Tibial artery (tissue), 4 donors: ENCODE measurements at places on chromosomes 2 and 18.

DNA sequence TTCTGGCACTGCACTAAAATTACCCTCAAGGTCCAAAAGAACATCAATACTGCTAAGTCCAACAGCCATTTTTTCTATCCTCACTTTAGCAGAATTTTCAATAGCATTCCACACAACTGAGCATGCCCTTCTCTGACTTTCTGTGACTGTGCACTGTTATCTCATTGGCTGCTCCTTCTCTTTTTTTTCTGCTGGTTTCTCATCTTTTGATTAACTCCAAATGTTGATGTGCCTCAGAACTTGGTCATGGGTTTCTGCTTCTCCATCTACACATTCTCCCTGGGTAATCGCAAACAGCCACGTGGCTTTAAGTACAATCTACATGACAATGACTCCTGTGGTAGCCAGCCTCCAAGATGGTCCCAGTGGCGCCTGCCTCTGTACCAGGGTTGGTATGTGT lies 75.0 kb upstream of the CD226 start:
- no peak for DNase-seq

DNA sequence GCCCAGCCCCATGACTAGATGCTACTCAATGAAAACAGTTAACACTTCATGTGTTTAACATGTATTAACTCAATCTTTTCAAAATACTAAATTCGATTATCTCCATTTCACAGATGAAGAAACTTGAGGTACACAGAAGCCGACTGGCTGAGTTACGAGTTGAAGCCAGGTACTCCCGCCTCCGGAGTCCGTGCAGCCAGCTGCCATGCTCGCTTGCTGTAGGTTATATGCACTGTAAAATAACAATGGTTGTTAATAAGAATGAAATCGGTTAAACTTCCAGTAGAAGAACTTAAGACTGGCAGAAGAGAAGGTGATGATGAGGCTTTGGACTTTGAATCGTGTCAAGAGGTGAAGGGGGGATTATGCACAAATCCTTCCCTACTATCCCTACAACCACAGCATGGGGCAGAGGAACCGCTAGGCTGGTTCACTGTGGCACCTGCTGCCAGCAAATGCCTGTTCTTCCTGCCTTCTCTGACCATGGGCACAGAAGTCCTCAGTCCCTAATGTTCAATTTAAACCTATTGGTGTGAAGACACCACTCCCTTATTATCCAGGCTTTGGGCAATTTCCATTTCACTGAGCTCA lies 25.4 kb downstream of the COX7A2L start:
- no peak for DNase-seq

GRCh38 chr2:109201465-109202327 lies 72.7 kb downstream of the SH3RF3 start:
- peak; percentile 80 for DNase-seq

DNA sequence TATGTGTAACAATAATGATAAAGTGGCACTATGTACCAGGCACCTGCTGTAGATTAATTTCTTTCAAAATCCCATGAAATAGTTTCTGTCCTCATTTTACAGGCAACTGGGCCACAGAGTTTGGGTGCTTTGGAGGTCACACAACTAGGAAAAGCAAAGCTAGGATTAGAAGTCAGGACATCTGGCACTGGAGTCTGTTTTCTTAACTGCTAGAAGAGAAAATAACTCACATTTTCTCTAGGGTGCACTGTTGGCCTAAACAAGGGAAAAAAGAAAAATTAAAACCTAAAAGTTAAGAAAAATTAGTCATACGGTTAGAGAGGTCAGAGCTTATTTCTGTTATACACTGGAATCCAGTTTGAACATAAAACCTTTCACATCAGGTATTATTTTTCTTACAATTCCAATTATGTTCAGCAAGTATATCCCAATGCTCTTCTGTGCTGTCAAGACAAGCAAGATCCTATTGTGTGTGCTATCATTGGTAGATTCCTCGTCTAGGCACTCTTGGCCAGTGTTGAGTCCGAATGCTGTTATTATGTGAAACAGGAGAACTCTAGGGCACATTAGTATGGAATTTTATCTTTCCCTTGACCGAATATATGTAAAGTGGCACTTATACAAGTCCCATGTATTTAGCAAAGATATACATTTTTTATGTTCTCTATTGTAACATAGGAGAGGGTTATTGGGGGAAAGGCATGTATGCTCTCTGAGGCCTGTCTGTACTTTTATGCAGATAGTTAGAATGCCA lies 1.5 kb upstream of the OSGEPL1 start:
- DNase-seq, result no peak

DNA sequence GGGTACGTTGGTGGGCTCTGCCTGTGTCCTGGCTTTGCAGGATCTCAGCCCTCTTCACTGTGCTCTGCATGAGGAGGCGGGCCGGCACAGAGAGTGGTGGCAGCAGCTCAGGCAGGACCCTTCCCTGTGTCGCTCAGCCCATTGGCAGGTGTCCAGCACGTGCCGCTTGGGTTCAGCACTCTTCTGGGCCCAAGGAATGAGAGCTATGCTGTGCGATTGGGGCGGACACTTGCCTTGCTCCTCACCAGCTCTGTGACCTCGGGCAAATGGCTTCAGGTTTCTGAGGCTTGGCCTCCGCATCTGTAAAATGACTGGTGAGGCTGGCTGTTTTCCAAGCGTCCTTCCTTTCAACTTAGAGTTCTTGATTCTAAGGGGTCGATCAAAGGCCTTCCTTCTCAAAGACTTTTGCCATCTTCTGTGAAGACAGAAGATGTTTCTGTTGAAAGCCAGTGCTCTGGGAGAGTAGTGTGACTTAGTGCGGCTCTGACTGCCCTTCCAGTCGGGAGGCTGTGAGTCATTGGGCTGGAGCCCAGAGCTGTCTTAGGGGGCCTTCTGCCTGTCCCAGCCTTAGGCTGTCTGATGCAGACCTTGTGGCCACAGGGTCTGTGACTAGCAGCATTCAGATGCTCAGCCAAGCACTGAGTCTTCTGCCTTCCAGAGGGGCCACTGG lies 35.6 kb downstream of the GLI2 start:
- peak; percentile 82 for DNase-seq

DNA sequence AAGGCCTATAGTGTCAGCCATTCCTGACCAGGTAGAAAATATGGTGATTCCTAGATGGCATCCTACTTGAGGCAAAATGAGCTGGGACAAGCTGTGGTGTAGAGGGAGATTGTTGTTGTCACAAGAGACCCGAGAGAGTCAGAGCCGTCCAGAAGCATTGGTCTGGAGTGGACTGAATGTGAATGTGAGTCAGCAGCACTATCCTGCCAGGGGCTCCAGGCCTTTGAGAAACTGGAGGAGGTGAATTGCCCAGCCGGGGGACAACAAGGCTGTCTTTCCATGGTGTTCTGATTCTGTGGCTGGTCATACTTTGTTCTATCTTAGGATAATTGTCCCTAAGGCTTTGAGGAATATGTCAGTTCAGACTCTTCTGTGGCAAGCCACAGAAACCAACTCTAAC lies 29.4 kb upstream of the EIF2AK3 start:
- peak; percentile 74 for DNase-seq

GRCh38 chr2:202638721-202639120 lies 4.0 kb downstream of the FAM117B start:
- no peak for DNase-seq

DNA sequence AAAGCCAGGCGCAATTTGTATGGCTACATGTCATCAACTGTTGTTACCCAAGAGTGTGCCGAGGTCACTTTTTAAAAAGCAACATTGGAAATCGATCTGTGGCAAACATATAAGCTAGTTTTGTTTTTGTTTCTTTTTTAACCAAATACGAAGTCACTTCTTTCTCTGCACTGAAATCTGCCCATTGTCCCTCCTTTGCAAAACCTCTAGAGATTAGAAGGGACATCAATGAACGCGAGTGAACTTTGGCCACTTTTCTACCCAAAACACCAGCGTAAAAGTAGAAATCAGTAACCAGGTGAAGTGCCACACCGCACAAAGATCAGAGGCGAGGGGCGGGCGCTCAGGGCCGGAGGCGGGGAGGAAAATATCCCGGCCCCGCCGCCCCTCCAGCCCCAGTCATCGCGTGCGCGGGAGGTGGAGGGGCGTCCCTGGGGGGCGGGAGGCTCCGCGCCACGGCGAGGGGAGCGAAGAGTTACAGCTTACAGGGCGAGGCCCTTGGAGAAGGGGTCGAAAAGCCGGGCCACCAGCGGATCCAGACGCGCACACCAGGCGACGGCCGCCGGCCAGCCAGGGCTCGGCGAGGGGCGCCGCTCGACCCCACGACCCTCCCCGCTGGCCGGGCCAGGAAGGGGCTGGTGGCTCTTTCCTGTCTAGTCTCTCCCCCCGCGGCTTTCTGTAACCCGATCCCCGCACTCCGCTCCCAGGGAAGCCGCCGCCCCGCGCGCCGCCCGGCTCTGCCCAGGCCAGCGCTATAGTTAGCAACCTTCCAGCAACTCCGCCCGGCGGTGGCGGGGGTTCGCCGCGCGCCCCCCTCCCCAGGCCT lies 993 bp downstream of the RBMS1 start:
- DNase-seq, result peak; percentile 66

DNA sequence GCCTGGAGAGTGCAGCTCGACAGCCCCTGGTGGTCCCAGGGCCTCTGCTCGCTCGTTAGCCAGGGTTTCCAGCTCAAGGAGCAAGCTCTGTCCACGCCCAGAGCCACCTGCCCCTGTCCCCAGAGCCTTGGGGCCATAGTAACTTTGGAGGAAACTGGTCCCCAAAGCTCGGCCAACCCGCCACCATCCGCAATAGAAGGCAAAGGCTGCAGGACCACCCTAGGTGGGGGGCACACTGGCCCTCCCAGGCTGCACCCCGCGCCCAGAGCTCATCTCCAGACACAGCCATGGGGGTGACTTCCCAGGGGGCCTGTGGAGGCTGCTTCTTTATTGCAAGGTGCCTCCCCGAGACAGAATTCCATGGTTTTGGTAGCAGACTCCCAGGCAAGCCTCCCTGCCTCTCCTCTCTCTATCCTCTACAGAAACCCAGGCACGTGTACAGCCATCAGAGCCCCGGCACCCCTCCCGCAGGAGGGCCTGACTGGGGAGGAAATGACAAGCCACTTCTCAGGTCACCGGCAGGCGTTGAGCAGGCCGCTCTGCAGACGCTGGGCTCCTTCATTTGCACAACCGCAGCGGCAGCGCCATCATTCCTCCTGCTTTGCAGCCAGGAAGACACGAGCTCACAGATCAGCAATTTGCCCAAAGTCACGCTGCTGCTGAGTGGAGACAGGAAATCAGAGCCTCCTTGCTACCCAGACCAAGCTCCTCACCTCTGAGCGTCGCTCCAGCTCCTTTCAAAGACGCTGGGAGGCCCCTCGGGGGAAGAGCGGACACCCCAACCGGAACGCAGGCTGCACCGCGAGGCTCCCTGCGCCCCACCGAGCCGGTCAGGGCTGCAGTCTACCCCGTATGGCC lies 80.2 kb downstream of the NDUFA10 start:
- DNase-seq, result peak; percentile 62

DNA sequence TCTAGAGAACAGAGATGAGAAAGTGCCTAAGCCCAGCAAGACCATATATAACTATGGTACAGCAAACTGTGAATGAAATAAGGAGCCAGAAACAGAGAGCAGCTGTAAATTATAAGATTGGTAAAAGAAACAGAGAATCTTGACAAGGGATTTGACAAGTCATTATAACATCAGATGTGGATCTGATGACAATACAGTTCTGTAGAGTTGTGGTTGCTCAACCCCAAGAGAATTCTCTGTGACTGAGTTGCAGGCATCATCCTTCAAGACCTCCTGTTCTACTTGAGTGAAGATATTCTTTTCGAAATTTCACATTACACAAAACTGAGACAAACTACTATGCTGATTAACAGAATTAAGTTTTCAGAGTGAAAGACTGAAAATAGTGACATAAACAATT lies 343.1 kb upstream of the SLC39A10 start:
- DNase-seq, result no peak

DNA sequence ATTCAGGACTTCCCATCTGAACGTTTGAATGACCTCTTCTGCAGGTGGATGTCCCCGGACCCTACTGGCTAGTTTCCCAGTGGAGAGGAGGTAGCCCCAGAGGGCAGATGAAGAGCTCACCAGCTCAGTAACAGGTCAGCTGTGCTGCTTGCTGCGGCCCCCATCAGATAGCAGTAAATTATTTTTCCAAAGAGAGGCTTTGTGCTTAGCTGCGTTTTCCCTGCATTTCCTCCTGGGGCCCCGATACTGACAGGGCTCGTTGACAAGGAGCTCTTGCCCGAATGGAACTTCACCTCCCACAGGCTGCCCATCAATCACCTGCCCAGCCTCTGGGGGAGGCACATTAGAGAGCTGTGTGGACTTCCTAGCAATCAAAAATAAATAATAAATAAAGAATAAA lies 185.8 kb downstream of the DOK6 start:
- DNase-seq, result no peak

- DNase-seq, result no peak
Observed at GRCh38 chr2:108986916-108987510, 2.0 kb downstream of the EDAR start.

DNA sequence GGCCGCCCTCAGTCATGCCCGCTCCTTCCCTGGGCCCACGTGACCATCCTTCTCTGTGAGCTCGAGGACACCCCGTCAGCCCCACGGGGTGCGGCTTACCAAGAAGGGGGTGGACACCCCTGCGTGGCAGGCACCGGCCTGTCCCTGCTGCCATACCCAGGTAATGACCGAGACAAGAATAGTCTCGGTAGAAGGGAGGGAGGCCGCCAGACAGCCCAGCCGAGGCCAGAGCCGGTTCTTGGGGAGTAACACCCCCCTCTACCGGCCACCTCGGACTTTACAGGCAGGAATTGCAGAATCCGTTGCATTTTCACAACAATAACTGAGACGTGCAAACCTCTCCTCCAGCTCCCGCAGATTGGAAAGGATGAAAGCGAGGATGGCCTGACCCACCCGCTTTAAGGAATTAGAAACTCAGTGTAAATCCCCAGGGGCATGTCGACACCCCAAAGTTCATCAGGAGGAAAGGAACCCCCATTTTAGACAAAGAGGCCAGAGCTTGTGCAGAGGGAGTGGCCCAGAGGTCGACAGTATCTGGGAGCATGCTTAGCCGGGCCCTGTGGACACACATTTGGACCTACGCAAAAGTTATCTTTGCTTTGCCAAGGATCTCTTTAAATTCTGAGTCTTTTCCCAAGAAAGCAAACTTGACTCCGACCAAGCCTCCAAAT lies 60.1 kb upstream of the GLI2 start:
- no peak for DNase-seq

DNA sequence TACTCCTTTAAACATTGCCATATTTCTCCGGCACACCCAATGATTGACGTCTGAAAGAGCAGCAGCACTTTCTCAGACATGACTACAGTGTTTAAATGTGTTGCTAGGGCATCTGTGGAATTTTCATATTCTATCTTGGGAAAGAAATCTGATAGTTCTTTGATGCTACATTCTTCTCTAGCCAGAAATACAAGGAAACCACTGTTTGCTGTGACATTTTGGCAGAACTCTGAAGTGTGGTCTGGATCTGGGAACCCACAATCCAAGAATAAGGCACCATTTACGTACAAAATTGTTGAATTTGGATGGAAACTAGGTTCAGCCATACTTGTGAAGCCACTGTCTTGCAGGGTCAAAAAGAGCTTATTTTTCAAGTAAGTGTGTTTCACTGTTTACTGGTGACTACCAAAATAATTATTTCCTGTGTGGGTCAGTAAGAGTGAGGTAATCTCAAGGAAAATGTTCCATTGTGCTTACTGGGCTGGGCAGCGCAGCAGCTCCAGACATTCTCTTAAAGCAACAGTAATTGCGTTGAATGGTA lies 21.3 kb upstream of the CD28 start:
- no peak for DNase-seq

- DNase-seq, result no peak
Observed at GRCh38 chr18:424071-424661, 76.3 kb downstream of the COLEC12 start.

- DNase-seq, result no peak
Observed at GRCh38 chr18:13416848-13417247, 198.3 kb downstream of the LDLRAD4 start.

GRCh38 chr2:96262306-96262705 lies 3.5 kb downstream of the TMEM127 start:
- no peak for DNase-seq
